ENCODE measurements at places on chromosomes 16 and 17. TPM values are rescaled to one million over a fixed set of nuclear protein-coding genes. Genes with fewer than 3 reads are reported as not detected.

Gene CIITA
- 0.12 TPM for total RNA-seq

Gene POLR3K
- total RNA-seq = 43.7 TPM

Gene HOXB6
- 6.1 TPM for total RNA-seq

Gene LRRC37A
- total RNA-seq = 0.88 TPM

Gene CYTH1
- total RNA-seq = 42.2 TPM

Gene PLXDC1
- 0.81 TPM for total RNA-seq

Gene HAS3
- 45.9 TPM for total RNA-seq

Gene ORC6
- total RNA-seq = 53.4 TPM

Gene TAT
- total RNA-seq = not detected

Gene ERN2
- total RNA-seq = not detected

Gene HEXIM1
- total RNA-seq = 50.6 TPM

Gene MSL1
- total RNA-seq = 65.4 TPM

Gene ANKS4B
- total RNA-seq = 0.14 TPM

Gene ERBB2
- 31.4 TPM for total RNA-seq

Gene TBC1D3C
- 0.06 TPM for total RNA-seq

Gene IL17C
- not detected for total RNA-seq

Gene SOCS3
- total RNA-seq = 39.0 TPM

Gene ST6GALNAC1
- 0.34 TPM for total RNA-seq

Gene SMIM5
- total RNA-seq = 0.83 TPM

Gene TRPV3
- total RNA-seq = 0.44 TPM

Gene IRX3
- total RNA-seq = 5.2 TPM

Gene WNK4
- 1.5 TPM for total RNA-seq

Gene CCL23
- not detected for total RNA-seq

All from A549 treated with DMSO at 1 μM for 4 hours (cell line).